Kidney tubule cell (primary cell): ENCODE measurements at places on chromosomes 13 and 19.
A peak's percentile ranks its signal among the peaks of the same experiment; 100 is the strongest.

DNA sequence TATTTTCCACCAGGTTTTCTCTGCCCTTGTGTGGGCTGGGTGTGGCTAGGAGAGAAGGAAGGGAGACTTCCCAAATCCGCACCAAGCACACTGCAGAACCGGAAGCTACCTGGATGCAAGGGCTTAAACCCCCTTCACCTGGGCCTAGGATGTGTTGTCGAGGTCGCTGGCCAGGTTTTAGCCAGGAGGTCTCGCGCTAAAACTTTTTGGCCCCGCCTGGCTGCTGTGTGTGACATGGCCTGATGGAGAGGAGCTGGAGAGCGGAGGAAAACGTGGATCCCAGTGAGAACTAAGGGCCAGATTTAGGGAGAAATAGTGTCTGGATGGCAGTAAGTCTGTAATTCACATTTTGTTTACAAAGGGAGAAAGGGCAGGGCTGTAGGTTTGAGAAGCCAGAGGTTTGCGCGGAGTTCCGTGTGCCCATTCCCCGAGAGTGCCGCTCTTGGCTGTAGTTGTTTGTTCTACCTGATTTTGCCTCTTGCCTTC, 3.1 kb upstream of the TSHZ3 start:
- no peak for DNase-seq

GRCh38 chr13:92913840-92914239, 312.8 kb upstream of the GPC6 start:
- no peak for DNase-seq

- peak; percentile 90 for DNase-seq
Observed at GRCh38 chr13:50365408-50366391, 350.5 kb downstream of the KCNRG start.

DNA sequence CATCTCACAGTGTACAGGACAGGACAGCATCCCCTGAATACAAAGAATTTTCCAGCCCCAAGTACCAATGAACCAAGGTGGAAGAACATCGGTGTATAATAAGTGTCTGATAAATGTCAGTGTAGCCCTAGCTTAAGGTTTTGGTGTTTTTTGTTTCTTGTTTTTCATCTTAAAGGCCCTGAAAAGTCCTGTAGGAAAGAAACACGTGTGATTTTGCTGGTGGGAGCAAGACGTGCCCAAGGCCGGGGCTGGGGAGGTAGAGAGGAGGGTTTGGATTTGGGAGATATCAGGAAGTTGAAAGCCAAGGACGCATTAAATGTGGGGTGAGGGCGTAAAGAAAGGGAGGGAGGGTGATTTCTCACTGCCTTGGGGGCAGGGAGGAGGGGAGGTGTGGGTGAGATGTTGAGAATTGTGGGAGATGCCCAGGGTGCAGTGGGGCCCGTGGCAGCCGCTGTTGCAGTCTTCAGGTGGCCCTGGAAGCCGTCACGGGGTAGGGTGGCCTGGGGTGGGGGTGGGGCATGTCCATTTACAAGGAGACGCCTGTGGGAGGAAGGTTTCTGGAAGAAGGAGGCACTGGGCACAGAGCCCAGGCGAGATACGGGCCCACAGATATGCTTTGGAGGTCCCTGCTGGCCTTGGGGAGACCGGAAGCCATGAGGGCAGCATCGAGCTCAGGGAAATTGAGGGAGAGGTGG, 6.7 kb downstream of the CAMSAP3 start:
- no peak for DNase-seq

- DNase-seq = no peak
Observed at GRCh38 chr13:70923863-70924752, 815.9 kb upstream of the KLHL1 start.
